ENCODE measurements at places on chromosomes 3 and 15.

- peak; percentile 69 for DNase-seq
Observed at GRCh38 chr3:73739791-73740453, 115.2 kb upstream of the PDZRN3 start.

DNA sequence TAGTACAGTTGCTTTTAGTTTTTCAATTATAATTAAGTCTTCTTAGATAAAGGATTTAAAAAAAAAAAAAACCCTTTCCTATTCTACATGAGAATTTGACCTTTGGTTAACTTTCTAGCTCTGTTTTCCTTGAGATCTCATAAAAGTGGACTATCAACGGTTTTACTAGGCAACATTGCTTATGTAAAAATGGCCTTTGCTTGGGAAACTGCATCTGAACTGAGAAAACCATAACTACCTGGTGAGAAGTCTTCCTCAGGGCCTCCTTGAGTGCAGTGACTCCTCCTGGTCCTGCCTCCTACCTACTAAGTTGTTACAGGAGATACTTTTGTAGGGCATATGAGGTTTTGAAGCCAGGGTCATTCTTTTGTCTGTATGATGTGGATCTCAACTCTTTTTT is 42.1 kb upstream of the ACVR2B start:
- DNase-seq: no peak

DNA sequence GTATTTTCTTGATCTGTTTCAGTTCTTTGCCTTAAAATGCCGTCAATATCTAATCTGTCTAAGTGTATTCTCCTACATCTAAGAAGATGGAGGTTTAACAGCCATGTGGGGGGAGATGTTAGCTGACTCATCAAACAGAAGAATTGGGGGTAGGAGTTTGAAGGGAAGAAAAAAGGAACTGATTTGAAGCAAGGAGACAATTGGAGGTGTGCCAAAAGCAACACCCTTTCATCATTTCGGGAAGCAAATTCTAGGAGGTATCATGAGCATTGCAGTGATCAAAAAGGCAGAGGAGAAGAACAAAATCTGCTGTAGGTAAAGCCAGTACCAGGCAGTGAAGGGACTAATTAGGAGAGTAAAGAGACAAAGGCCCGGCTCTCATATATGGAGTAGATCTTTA is 337.3 kb upstream of the TBC1D5 start:
- no peak for DNase-seq

- DNase-seq: no peak
Observed at GRCh38 chr15:72289597-72290325, 17.4 kb upstream of the PARP6 start.

DNA sequence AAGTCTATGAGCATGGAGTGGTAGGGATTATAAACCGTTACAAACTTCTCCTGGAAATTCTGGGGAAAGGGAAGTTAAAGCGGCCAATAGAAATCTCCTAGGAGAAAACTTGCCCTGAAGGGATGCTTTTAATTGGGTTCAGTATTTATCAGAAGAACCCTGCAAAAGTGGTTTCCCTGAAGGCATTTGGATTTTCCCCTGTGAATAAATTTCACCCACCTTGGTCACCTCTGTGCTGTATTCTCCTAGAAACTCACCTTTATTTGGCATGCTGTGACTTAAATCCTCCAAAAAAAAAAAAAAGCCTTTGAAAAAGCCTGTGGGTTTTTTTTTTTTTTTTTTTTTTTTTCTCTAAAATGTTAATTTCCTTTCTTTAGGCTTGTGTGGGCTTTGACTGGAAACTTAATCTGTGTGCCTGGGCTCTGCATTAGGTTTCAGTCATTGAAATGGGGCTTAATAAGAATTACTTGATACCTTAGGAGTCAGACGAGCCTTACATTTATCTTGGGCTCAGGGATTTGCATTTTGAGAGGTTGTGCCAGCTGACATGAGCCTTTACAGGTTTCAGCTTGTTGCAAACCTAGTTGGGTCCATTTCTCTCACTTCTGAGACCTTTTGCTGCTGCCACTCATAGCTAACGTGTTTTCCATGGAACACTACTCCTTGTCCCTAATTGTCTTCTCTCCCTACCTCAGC is 22.0 kb downstream of the TGFBR2 start:
- no peak for DNase-seq

DNA sequence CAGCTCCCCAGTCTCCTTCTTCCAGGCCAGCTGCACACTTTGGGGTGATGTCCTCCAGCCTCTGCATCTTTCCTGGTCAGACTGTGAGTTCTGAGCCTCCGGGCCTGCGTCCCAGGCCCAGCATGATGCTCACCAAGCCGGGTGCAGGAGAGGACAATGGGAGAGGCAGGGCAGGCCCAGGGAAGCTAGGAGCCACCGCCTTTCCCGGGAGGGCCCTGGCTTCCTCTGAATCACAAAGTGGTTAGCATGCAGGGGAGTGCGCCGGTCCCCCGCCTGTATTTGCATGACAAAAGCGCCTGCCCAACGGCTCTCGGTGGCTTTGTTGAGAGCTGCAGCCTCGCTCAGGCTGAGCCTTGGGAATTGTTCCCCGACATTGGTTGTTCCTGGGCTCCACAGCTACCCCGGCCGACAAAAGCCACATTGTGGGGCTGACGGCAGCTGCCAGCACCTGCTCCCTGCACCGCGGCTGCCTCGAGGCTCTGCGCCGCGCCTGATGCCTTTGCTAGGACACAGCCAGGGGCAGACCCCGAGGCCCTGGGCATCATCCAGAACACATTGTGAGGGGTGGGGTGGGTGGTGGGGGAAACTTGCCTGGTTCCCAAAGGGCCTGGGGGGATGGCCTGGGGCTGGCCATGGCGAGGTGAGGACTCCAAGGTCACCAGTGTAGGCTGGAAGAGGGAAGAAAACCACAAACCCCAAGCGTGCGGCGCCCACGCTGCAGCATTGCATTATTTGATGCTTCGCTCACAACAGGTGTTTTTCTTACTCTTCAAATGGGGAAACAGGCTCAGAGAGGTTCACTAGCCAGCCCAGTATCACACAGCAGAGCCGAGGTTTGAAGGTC is 20.0 kb upstream of the KLF13 start:
- no peak for DNase-seq

DNA sequence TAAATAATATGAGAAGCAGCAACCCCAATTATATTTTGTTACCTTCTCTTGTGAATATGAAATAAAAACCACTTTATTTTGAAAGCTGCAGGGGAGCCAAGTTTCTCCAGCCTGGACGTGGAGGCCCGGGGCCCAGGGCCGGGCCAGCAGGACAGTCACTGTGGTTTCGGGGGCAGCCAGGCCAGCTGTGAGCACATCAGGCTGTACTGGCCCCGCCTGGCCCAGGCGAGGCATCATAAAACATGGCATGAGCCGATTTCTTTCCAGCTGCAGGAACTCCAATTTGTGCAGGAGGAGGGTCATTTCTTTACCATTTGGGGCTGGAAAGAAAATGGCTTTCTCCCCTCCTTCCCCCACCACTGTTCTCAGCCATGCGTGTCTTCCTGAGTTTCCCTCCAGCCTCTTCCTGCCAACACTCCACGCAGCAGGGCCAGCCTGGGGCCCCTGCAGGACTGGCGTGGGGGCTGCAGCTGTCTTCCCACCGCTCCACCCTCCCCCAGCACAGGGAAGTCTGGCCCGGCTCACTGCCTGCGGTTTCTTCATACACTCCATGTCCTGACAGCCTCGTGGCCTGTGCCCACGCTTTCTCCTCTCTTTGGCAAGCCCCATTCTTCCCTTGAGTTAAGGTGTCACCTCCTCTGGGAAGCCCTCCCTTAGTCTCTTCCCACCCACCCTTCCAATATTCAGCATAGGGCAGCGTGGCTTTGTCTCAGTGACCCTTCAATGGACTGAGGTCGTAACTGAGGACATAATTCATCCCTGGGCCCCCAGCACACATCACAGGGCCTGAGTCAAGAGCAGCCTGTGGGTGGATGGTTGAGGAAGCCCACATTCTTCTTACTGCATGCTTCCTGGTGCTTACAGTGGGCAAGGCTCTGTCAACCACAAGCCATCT is 135.8 kb downstream of the CHSY1 start:
- no peak for DNase-seq

DNA sequence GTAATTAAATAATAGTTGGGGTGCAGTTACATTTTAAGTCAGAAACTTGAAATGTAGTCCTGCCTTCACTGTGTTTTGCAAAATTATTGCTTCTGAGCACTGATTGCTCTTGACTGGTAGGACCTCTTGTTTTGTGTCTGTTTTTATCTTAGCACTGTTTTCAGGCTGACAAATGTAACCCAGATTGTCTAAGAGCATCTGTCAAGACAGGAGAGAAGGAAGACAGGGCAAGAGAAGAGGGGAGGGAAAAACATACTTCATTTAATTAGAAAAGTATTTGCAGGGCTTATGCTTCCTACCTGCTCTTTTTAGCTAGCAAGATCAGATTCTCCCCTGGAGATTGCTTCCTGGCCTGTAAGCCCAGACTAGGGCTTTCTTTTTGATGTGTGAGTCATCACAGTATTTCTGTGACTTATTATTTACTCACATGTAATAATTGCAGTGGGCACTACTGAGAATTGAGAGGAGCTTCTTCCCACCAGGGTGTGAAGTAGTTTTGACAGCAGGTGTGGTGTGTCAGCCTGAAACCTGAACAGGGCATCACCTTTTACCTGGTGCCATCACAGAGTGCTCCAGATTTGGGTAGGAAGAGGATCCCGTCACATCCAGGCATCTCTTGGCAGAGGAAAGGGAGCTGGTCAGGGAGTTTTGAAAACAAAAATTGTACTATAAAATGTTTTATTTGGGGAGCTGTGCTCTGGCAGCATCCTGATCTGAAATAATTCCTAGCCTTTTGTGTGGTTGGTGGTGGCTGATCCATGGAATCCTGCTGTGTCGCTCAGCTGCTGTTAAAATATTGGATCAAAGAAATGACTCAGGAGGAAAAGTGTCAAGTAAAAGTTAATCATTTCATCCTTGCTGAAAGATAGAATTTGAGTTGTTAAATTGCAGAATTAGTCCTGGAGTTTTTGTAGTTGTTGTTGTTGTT is 98.2 kb downstream of the TMEM108 start:
- DNase-seq: no peak

DNA sequence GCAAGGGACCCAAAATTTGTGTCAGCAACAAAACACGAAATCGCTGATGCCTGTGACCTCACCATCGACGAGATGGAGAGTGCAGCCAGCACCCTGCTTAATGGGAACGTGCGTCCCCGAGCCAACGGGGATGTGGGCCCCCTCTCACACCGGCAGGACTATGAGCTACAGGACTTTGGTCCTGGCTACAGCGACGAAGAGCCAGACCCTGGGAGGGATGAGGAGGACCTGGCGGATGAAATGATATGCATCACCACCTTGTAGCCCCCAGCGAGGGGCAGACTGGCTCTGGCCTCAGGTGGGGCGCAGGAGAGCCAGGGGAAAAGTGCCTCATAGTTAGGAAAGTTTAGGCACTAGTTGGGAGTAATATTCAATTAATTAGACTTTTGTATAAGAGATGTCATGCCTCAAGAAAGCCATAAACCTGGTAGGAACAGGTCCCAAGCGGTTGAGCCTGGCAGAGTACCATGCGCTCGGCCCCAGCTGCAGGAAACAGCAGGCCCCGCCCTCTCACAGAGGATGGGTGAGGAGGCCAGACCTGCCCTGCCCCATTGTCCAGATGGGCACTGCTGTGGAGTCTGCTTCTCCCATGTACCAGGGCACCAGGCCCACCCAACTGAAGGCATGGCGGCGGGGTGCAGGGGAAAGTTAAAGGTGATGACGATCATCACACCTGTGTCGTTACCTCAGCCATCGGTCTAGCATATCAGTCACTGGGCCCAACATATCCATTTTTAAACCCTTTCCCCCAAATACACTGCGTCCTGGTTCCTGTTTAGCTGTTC is 34.9 kb downstream of the CHDH start:
- DNase-seq: no peak
